ENCODE measurements at places on chromosomes 6 and 20.

DNA sequence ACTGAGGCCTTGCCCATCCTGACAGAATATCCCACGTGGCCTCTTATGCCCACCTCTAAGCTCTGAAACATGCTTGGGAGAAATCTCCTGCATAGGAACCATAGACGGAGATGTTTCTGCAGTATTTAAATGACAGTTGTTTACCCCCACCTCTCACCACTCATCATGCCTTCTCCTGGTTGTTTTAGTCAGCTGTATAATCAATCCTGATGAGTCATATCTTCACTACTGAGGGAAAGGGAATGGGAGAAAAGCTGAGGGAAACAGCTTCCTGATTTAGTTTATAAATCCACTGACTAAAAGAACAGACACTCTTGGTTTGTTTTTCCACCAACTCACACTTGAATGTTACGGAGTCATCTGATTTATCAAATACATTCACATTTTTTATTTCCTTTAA is 113.2 kb upstream of the TENT5A start:
- DNase-seq, result peak; percentile 88

- peak; percentile 5 for DNase-seq
Observed at GRCh38 chr20:9999645-10000044, 35.1 kb upstream of the ANKEF1 start.

DNA sequence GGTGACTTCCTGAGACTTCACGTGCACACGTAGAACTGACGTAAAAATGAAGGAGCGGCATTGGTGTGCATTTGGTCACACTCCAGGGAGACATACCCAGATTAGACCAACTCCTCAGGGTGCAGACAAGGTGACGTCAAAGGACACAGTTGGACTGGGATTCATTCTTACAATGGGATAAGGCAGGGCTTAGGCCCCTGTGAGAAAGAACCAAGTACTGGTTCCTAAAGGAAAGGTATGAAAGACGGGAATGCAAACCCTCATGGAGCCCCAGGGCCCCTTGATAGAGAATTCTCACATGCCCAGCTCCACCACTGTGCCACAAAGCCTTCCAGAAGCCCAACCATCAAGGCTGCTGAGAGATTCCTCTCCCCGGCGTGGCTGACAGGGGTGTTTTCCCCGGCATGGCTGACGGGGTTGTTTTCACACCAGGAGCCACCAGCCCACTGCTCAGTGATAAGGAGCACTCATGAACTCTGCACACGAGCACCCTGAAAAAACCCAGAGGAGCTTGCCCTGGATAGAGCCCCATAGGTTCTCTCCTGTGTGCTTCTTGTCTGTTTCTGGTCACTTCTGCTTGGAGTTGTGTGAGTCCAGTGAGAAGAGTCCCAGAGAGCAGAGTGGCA is 90.1 kb downstream of the CAP2 start:
- DNase-seq, result no peak

GRCh38 chr6:149031859-149032598 is 285.2 kb downstream of the UST start:
- DNase-seq, result peak; percentile 92

GRCh38 chr20:34062570-34063482 is 49.2 kb downstream of the EIF2S2 start:
- peak; percentile 23 for DNase-seq

GRCh38 chr20:50373674-50374286 is 136.4 kb upstream of the PTPN1 start:
- no peak for DNase-seq

- peak; percentile 61 for DNase-seq
Observed at GRCh38 chr6:78492351-78493017, 374.9 kb upstream of the IRAK1BP1 start.

DNA sequence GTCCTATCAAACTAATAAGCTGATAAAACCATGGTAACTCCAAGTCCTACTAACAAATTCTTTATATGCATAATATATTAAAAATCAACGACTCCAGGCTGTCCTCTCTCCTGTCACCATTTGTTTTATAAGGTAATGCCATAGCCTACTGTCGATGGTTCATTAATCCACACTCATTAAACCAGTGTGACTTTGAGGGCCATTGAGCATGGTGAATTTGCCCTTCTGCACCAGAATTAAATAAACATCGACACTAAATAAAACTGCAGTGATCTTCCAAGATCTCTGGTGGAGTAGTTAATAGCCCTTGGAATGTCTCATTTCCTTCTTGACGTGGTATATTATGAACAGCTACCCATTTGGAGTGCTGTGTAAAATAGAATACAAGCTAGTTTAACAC is 358.5 kb downstream of the CBLN4 start:
- DNase-seq, result no peak

DNA sequence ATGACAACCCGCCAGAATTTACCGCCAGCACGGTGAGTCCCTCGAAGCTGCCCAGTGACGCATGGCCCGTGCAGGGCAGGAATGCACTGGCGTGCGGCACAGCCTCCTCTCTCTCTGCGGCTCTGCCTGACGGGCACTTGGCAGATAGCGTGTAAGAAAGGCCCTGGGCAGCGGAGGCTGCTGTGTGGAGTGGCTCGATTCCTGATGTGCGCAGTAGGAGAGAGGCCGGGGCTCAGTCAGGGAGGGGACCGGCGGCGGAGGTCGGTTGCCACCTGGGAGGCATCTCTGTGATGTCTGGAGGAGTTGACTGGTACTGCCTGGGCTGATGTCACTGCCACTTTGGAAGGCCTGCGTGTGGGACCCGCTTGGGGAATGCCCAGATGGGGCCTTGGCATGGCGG is 170.7 kb downstream of the TAF4 start:
- no peak for DNase-seq

GRCh38 chr6:128073389-128073788 is 172.5 kb upstream of the THEMIS start:
- no peak for DNase-seq

- DNase-seq, result no peak
Observed at GRCh38 chr6:41651962-41652657, 13.8 kb downstream of the MDFI start.

GRCh38 chr20:55160037-55160436 is 684.6 kb downstream of the DOK5 start:
- peak; percentile 3 for DNase-seq

DNA sequence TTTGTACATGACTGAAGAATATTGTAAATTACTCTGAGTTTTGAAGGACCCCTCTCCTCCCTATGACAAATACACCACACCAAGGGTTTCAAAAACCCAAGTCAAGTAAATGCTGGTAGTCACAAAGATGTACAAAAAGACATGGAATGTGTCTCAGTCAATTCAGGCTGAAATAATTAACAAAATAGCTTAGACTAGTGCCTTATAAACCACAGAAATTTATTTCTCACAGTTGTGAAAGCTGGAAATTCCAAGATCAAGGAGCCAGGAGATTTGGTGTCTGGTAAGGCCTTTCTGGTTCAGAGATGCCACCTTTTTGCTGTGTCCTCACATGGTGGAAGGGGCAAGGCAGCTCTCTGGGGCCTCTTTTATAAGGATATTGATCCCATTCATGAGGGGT is 202.3 kb upstream of the RIN2 start:
- no peak for DNase-seq

GRCh38 chr20:61955668-61956395 is 109.8 kb downstream of the TAF4 start:
- no peak for DNase-seq

DNA sequence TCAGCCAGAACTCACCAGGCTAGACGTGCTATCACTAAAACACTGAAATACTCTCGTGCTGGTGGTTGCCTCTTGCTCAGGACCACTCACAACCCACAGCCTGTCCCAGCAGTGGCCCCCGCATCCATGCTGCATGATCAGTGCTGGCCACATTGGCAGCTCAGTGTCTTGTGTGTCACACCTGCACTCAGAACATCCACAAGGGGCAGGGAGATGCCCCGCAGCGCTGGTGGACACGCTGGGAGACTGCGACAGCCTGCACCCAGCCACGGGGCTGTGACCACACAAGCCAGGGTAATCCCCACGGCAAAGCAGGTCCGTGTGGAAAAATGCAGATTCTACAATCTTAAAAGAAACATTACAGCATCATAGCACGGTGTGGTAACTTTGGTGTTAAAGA is 23.9 kb upstream of the APMAP start:
- DNase-seq, result no peak

GRCh38 chr20:46438156-46438750 is 31.8 kb upstream of the ELMO2 start:
- peak; percentile 30 for DNase-seq

DNA sequence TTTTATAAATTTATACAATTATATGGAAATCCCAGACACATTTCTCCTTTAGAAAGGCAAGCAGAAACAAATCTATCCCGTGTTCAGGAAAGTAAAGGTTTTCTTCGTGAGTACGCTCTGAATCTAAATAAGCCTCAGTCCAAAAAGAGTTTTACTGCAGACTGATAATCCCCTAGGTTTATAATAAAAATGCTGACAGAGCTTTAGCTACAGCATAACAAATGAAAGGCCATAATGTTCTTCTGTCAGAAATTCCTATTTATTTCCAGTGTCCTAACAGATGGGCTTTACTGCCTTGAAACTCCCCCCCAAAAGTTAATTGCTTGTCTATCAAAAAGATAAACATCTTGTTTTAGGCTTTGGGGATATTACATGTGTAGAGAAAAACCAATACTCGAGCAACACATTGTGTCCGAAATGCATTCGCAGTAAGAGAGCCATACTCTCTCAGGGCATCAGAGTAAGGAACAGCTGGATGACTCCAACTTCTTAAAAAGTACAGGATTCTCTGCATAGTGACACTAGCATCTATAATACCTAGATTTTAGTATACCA is 109.0 kb downstream of the PRKN start:
- no peak for DNase-seq

DNA sequence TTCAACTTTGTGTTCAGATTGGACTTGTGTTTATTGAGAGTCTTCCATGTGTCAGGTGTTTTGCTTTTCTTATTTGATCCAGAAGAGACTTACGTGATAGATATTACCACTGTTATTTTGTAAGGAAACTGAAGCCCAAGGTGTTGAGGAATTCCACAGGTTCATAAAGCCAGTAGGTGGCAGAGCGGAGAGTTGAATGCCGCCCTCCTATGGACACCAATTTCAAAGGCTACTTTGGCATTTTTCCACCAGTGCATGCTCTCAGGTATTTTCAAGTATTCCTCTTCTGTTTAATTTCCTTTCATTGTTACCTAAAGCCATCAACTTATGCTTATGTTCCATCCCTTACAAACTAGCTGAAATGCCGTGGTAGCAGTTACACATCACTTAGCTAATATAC is 14.0 kb upstream of the COL10A1 start:
- DNase-seq, result no peak

DNA sequence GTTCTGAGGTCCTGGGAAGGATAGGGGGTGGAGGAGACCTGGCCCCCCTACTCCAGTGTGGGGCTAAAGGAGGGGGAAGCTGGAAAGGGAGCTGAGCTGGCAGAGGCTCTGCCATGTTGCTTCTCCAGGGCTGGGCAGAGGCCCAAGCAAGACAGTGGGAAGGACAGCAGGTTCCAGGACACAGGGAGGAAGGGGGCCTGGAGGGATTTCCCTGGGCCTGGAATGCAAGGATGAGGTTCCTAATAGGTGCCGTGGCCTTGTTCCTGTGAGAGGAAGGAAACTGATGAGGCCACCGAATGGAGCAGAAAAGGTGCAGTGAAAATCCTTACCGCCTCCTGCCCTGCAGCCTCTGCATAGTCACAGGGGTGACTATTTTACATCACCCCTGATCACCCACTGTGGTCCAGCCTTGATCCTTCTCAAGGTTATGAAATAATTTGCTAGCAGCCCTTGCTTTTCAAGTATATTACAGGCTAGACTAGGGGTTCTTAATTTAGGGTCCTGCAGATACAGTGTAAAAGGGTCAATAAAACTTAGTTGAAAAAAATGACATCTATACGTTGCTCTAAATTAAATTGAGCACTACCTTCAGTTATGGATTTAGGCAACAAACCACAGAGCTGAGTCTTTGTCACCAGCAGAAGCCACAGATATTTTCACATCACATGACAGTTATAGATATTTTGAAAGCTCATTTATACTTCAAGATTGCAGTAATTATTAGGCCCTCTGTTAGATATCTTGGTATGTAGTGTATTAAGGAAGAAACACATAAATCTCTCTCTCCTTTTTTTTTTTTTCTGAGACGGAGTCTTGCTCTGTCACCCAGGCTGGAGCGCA is 45.7 kb upstream of the RNF24 start:
- DNase-seq, result no peak

DNA sequence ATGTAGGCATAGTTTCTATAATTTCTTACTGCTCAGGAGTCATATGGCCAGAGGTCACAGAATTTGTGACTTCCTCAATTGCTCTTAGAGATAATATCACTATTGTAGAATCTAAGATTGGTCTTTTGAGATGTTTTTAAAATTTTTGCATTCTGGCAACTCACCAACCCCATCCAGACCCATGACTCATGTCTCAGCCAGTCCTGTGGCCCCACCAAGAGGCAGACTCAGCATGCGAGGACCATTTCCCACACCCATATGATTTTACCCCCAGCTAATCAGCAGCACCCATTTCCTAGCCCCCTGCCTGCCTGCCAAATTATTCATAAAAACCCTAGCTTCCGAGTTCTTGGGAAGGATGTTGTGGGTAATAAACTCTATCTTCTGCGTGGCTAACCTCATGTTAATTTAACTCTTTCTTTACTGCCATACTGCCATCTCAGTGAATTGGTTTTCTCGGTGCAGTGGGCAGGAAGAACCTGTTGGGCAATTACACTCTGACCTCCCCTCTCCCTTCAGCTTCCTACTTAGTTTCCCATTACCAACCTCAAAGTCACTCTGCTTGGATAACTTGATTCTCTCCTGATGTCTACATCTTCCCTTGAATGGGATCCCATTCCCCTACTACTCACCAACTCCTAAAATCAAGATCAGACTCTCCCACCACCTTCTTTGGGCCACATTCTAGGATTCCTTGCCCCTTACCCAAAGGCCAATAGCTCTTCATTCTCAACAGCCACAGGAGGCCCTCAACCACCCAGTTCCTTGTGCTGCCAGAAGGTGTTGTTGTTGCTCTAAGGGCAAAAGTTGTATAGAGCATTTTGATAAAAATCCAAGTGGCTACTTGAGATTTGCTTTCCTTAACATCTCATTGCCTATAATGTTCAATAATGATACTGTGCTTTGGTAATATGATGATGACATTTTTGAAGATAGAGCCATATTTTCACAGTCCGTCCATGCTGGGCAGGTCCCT is 16.2 kb upstream of the IYD start:
- peak; percentile 88 for DNase-seq

GRCh38 chr6:58419321-58419720 is 1101.9 kb downstream of the PRIM2 start:
- no peak for DNase-seq

- no peak for DNase-seq
Observed at GRCh38 chr20:60803335-60804055, 448.6 kb upstream of the CDH4 start.
